ENCODE measurements at places on chromosomes 2 and 18.

DNA sequence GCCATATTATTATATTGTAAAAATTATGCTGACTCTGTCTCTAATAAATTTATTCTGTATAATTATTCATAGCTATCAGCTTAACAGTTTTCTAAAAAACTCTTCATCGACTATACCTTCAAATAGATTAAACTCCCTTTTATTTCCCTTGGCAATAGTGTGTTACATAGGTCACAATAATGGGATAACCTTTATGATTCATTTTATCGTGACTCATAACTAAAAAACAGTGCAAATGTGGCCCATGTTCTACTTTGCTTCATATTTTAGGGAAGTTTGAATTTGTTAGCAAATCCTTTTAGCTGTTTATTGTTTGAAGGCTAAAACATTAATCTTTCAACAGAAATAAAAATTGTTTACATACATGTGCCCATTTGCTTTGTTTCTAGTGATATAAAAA lies 783.2 kb upstream of the CDH2 start:
- no peak for DNase-seq

GRCh38 chr2:236531996-236532395 lies 37.6 kb upstream of the ACKR3 start:
- DNase-seq = no peak

DNA sequence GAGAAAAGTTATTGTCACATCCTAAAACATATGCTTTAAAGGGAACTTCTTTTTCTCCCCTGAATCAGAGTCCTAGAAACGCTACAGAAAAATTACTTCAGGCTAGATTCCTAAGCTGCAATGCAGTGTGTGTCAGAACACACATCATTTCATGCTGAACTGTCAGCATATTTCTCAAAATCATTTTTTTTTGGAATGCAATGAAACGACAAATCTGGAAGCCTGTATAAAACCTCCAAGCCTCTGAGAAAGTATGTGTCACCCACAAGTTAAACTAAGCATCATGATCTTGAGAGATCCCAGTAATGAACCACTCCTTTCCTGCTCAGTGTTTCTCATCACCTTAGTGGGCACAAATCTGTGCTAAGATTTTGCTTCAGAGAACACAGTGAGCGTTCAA lies 276.2 kb downstream of the ZNF521 start:
- no peak for DNase-seq

DNA sequence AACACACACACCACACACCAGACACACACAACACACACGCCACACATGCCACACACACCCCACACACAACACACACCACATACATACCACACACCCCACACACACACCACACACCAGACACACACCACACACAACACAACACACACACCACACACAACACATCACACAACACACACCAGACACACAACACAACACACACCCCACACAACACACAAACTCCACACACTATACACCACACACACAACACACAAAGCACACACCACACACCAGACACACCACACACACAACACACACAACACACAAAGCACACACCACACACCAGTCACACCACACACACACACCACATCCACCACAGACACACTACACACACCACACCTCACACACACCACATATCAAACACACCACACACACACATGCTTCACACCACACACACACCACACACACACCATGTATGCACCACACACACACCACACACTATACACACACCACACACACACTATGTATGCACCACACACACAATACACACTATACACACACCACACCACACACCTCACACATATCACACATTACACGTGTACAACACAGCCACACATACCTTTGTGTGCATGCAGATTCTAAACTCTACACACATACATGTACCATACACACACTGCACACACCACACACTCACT lies 72.2 kb downstream of the TMEM18 start:
- no peak for DNase-seq

DNA sequence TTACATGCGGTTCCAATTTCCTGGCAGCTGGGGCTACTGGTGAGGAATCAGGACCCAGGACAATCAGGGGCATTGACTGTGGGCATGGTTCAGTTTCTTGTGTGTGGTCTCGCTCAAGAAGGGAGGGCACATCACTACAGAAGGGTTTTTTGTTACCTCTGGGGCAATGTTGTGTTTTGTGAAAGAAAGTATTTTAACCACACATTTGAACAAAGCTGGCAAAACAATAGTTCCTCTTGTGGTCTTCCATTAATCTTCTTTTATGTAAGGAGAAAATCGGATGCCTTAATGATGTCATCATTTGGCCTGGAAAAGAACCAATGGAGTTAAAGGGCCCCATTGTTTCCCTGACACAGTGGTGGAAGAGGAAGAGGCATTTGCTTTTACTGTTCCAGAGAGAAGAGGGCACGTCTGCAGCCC lies 197.4 kb downstream of the SH3BP4 start:
- no peak for DNase-seq

GRCh38 chr2:212672186-212672585 lies 133.6 kb upstream of the ERBB4 start:
- DNase-seq = no peak

GRCh38 chr2:240701736-240702639 lies 10.3 kb downstream of the AQP12A start:
- no peak for DNase-seq

DNA sequence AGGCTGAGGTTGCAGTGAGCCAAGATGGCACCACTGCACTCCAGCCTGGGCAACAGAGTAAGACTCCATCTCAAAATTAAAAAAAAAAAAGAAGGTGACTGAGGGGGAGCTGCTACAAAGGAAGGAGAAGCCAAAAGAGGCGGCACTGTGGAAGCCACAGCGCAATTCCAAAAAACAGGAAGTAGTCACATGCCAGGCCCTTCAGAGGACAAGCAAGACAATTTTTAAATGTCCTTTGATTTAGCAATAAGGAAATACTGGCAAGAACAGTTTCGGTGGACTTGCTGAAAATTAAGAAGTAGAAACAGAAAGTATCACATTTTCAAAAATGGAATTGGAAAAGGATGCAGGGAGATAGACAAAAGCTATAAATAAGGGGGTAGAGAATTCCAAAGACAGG lies 122.8 kb downstream of the OSBPL1A start:
- DNase-seq = no peak

GRCh38 chr2:210540900-210541289 lies 15.5 kb upstream of the CPS1 start:
- DNase-seq = peak; percentile 36

DNA sequence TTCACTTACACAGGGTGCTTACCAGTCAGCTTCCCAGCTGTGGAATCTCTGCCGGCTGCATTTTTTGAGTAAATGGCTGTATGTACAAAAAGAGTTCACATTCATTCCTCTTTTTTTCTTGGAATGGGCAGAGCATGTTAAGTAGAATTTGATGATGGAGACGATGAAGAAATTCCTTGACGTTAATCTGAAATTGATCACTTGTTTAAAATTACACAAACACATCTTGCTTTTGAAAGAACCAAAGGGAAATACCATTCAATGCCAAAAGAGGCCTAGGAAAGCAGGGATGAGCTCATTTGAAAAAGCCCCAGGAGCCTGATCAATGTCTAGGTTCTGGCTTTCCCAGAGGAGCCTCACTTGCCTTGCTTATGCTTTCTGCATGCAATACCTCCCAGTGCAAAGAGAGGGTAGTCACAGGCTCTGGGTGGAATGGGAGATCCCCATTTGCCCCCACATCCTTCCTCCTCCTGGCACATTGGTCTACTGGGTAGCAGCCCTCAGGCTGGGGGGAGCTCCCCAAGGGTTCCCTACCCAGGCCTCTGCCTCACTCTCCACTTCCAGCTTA lies 12.3 kb upstream of the SMAD7 start:
- DNase-seq = no peak

- no peak for DNase-seq
These were observed 249.0 kb downstream of the PID1 start for GRCh38 chr2:229022071-229022470.

- DNase-seq = no peak
These were observed 10.0 kb downstream of the TTL start for GRCh38 chr2:112491946-112492345.

DNA sequence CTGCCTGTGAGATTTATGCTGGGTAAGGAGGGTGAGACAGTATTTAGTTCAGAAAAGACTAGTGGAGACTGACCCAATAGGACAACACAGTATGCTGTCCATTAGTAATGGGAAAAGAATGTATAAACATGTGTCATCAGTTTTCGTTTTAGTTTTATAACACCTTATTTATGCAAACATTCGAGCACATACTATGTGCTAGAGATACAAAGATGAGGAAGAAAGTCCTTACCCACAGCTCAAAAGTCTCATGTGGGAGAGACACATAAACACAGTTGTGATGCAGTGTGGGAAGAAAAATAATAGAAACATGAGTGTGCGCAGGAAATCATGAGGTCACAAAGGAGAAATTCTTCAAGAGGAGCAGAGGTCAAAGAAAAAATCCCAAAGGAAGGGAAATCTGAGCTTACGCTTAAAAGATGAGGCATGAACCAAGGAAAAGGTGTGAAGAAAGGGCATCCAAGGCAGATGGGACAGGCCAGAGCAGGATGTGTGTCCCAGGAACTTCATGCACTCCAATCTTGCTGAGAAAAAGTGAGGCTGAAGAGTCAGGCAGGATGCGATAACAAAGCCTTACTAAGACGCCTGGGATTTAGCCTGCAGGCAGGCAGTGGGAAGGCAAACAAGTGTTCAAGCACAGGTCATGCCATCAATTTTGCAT lies 8.1 kb downstream of the METTL21A start:
- peak; percentile 50 for DNase-seq

GRCh38 chr2:73489053-73489452 lies 103.4 kb downstream of the ALMS1 start:
- DNase-seq = no peak

DNA sequence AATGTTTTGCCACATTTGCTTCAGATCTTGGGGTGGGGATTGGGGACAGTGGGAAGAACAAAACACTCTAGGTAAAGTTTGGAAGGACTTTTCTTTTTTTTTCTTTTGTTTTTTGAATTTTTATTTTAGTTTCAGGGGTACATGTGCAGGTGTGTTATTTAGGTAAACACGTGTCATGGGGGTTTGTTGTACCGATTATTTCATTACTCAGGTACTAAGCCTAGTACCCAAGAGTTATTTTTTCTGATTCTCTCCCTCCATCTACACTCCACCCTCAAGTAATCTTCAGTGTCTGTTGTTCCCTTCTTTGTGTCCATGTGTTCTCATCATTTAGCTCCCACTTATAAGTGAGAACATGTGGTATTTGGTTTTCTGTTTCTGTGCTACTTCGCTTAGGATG lies 73.3 kb downstream of the FASTKD2 start:
- no peak for DNase-seq

DNA sequence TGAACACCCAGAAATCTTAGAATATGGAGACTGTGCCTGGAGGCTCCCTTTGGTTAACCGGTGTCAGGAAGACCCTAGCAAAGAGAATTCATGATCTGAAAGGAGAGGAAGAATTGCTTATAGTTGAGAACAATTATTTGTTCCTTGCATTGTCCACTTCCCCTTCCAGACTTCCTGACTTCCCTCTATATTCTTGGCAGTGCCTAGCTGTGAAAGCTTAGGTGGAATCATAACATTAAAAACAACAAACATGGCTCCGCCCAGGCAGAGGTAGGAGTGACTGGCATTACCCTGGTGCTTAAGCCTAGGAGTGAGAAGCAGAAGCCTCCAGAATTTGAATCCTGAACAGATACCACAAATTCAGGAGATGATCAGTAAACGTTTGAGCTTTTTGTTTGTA lies 1.9 kb downstream of the TTL start:
- no peak for DNase-seq

DNA sequence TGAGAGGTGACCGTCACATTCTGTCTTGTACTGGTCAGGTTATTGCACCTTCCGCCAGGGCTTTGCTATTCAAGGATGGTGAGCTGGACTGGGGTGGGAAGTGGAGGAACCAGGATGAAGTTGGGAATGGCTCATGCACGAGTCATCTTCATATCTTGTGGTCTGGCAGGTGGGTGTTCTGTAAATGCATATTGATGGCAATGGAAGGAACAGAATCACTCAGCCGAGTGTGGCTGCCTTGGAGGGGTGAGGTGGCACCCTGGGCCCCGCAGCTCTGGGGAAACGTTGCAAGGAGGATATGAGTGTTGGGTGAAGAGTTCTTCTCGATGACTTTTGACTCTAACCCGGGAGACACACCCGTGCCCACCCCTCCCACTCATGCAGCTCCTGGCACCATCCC lies 1.2 kb downstream of the NEU2 start:
- DNase-seq = no peak

GRCh38 chr18:76547296-76547695 lies 52.3 kb upstream of the ZNF516 start:
- DNase-seq = no peak
